ENCODE measurements at places on chromosomes 13 and 19.

GRCh38 chr13:112153364-112153763 is 86.4 kb downstream of the SOX1 start:
- DNase-seq: no peak

DNA sequence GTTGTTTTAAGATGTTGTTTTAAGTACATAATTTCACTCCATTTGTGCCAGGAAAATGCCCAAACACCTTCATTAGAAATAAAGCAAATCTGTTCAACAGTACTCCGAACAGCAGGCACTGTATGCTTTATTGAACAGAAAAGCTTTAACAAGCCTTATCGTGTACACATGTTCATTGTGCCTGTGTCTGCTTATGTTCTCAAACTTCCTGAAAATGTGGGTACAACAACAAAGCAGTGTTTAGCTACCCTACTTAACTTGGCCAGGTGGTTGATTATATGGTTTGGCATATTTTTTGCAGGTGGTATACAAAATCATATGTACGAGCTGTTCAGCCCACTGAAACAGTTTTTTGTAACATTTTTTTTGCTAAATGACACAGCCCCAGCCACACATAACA is 718.0 kb downstream of the DACH1 start:
- DNase-seq: no peak

DNA sequence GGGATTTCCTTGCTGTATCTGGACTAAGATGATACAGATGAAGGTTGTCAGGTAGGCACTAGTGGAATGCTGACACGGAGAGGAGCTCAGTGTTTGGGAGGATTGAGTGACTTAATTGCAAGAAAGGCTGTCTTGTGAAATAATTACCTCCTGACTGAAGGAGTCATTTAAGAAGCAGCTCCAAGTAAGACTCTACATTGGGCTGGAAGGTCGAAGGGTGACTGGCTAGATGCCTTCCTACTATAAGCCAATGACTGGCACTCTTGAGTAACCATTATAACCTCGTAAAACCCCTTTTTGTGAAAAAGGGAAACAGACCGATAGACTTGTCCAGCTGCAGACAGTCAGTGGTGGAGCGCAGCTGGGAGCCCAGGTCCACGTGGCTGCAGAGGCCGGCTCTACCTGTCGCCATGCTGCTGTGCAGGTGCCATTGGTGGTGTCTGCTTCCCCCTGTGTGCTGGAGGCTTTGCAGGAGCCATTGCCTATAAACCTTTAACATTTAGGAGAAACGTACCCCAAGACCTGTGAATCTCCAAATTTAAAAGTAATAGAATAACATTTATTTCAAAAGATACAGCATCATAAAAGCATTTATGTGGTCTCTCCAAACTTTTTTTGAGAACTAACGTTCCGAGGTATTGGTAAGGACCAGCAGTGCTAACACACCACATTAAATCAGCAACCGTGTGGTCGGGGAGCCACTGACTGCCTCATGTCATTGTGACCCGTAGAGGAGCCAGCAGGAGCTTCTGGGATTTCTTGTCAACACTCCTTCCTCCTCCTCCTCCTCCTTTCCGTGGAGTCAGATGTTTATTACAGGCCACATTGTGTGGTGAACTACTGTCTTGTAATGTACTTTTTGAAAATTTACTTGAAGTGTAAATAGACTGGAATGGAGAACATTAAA is 80.4 kb upstream of the TEX29 start:
- DNase-seq: no peak

DNA sequence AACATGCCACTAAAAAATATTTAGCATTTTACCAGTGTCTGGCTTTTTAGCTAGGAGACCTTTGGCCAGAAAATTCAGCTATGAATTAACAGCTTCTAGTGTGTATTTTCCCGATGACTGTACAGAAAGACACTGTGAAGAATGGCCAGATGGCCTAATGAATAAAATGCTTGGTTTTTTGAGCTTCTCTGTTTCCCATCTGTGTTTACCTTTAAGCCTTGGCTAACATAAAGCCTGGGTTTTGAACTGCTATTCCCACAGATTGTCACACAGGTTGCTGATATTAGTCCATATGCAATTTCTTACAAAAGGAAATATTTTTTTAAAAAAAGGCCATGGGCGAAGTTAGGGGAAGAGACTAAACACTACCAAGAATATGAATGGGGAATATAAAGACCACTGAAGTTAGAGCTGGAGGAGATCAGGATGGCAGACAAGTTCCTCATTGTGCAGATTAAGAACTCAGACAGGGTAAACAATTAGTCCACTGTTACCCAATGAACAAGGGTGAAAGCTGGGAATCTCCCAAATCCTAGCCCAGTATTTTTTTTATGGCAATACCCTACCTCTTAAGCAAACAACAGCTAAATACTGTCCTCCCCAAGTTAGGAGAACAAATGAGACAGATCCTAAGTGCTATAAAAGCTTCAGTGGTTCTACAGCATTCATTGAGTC is 95.1 kb downstream of the DCT start:
- DNase-seq: no peak

- no peak for DNase-seq
These were observed 3.5 kb upstream of the OBI1 start for GRCh38 chr13:78662467-78662866.

GRCh38 chr13:38888309-38888708 is 102.3 kb downstream of the STOML3 start:
- no peak for DNase-seq

DNA sequence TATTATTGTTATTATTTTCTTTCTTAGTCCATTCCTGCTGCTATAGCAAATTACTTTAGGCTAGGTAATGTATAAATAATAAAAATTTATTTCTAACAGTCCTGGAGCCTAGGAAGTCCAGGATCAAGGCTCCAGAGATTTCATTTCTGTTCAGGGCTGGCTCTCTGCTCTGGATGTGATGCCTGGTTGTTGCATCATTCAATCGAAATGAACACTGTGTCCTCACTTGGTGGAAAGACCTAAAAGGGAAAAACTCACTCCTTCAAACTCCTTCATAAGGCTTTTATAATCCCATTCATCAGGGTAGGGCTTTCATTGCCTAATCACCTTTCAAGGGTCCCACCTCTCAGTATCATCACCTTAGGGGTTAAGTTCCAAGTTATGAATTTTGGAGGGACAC is 395.0 kb downstream of the EFNB2 start:
- no peak for DNase-seq

GRCh38 chr13:103976371-103976770 is 910.2 kb upstream of the SLC10A2 start:
- DNase-seq: no peak

- no peak for DNase-seq
These were observed 45.8 kb upstream of the RGCC start for GRCh38 chr13:41411522-41411921.

DNA sequence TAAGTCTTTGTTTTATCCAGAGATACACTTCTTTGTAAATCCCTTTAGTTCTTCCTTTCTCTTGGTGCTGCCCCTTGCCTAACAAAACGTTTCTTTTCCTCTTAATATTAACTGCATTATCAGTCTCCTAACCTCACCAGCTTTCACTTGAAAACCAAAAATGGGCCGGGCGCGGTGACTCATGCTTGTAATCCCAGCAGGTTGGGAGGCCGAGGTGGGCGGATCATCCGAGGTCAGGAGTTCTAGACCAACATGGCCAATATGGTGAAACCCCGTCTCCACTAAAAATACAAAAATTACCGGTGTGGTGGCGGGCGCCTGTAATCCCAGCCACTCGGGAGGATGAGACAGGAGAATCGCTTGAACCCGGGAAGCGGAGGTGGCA is 329.8 kb upstream of the MIR17HG start:
- no peak for DNase-seq

Data from GM19239 (cell line).